ENCODE measurements at places on chromosomes 13 and 19.

DNA sequence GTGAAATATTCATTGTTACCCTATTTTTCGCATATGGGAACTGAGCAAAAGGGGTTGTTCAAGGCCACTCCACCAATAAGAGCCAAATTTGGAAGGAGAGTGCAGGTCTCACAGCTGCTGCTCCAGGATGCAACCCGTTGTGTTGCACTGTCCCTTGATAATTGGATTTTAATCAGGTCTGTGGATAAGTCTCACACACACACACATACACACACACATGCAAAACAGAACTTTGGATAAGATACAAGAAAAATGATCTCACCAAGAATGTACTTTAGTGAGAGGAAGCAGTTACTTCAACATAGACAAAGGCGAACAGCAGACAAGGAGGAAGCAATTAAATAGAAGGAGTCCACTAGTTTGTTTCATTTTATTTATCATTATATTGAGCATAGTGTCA lies 127.3 kb upstream of the EDNRB start:
- DNase-seq = no peak

DNA sequence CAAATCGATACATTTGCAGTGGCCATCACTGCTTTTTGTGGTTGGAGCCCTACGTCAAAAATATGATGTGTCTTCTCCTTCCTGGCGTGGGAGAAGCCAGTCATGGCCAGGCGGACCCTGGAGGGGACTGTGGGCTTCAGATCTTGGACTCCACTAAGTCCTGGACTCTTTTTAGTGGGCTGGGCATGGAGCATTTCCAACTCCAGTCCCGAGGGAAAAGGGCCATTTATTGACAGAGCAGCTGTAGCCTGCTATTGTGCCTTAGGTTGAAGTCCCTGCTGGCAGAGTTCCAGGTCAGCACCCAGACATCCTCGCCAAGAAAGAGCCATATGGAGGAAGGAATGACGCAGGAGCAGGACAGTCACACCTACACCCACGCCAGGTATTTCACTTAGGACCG lies 179.2 kb upstream of the ZNF507 start:
- DNase-seq = no peak

GRCh38 chr13:19069684-19070397 lies 111.8 kb downstream of the TUBA3C start:
- DNase-seq = no peak

GRCh38 chr13:46698910-46699460 lies 98.0 kb downstream of the ESD start:
- no peak for DNase-seq

GRCh38 chr19:8573316-8573715 lies 3.9 kb downstream of the MYO1F start:
- DNase-seq = peak; percentile 18

DNA sequence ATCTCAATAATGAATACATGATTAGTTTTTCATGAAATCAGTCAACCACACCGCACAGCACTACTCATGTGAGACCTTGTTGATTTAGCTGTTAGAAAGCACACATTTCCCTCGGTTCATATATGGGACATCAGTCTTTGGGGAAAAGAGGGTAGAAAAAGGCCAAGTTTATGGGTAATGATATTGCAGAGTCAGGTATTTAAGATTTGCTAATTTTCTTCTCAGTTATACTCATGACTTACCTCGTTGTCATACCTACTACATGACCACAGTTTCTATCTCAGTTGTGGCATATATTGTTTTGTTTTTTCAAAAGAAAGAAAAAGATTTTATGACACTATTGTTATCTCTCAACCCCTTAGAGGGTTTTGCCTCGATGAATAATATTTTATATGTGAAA lies 165.6 kb downstream of the POU4F1 start:
- DNase-seq = no peak

DNA sequence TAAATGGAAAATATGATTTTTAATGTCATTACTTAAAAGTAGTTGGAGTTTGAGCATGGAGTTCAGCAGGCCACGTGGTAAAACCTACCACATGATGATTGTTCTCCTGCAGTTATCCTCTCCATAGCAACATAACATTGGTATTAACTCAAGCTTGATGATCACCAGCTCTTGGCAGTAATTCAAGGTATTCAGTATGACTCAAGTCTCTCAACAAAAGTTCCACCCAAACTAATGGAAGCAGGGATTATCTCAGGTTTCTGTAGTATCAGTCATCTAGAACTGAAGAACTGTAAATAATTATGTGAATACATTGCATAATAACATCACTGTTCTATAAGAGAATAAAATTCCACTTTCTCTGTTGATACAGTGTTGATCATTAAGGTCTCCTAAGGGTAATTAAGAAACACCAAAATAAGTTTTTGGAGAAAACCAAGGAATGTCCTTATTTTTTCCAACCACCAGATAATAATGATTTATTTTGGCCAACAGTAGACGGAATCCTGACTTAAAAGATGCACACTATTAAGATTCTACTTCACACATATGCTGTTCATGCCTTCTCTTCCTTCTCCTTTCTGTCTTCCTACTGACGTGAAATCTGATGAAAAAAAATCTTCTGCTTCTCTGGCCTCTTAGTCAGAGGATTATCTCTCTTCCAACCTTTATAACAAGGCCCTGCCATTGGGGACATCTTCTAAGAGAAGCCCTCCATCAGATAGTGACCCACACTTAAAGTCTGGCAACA lies 1092.3 kb downstream of the EFNB2 start:
- DNase-seq = no peak

- DNase-seq = no peak
Measured at GRCh38 chr19:9178901-9179300, at the start of gene OR7D2. TSS of gene OR7D2 (plus strand) at chr19:9178979. CDS start at chr19:9185782, 6,803 bp downstream.

DNA sequence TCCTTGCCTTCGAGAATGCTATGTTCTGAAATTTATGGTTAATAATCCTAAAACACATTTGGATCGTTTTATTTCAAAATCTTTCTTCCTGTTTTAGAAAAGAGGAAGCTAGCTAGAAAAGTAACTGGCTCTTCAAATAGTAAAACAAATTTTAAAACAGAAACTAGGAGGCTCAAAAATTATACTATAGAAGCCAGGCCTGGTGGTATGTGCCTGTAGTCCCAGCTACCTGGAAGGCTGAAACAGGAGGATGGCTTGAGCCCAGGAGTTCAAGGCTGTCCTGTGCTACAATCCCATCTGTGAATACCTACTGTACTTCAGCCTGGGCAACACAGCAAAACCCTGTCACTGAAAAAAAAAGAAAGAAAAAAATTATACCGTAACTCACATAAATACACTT lies 57.9 kb downstream of the ELF1 start:
- no peak for DNase-seq

DNA sequence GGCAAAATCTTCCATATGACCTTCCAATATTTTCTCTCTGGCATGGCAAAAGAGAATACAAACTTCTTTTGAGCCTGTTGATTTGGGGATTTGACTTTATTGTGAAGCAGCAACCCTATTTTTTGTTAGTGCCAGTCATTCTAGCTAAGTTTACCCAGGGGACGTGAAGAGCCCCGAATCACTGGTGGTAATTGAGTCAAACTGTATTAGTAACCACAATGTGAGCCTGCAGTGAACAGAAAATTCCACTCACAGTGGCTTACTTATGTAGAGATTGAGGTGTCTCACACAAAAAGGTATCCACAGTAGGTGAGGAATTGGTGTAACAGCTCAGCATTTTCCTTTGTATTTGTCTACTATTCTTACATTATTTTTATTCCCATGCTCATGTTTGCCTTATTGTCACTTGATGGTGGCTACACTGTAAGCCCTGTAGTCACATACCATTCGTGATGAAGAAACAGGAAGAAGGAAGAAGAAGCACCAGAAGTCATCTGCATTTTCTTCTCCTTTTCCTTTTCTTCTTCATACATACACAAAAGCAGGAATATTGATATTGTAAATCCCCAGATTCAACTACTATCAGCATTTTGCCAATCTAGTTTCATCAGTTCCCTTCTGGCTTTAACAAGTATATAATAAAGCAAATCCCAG lies 33.3 kb upstream of the MYCBP2 start:
- no peak for DNase-seq

GRCh38 chr13:50797091-50797490 lies 46.4 kb downstream of the DLEU7 start:
- no peak for DNase-seq

DNA sequence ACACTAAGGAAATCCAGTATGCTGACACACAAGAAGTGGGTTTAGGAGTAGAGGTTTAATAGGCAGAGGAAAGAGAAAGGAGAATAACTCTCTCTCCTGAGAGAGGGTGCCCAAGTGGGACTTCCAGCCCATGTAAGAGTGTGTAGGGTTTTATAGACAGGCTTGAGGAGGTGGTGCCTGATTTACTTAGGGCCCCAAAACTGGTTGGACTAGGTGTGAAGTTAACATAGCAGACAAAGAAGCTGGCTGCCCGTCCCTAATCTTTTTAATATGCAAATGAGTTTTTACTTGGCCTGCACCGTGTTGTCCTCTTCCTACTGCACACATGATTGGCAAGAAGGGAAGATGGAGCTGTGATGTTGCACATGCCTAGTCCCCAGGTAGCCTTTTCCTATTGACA lies 752.5 kb upstream of the SLITRK5 start:
- no peak for DNase-seq

DNA sequence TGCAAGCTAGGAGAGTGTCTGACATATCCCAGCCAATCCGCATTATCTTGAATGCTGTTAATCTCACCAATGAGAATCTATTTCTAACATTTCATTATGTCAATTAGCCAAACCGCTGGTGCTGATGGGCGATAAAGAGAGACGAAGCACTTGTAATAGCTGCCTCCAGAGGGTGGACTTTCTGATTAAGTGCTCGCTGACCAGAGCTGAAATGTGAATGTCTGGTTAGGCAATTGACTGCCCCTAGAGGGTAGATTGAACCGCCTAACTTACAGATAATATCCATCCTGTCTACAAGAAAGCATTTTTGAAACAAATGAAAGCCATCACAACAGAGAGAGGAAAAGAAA lies 552 bp upstream of the GRWD1 start:
- peak; percentile 41 for DNase-seq

GRCh38 chr19:44685877-44686276 lies 13.1 kb upstream of the CEACAM16 start:
- no peak for DNase-seq

- no peak for DNase-seq
Measured at GRCh38 chr19:10334588-10335351, 1.4 kb upstream of the RAVER1 start.

DNA sequence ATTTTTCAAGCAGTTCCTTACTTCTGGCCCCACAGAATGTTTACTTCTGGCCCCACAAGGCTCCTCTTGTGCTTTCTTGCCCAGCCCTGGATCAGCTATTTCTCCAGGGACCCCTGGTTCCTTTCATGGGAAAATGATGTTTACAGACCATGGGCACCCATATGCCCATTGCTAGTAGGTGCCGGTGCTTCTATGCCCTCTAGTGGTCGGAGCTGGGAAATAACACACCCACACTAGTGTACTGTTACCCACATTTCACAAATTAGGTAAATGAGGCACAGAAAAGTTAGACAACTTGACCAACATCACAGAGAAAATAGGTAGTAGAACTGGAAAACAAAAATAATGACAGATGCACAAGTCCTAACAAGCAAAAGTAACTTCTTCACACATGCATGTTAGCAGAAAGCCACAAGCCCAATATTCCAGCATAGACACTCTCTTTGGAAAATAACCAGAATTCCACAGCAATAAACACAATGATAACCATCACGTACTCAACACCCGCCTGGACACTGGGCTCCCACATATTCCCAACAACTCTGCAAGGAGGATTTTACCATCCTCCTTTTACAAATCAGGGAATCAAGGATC lies 1.3 kb upstream of the CEACAM6 start:
- peak; percentile 74 for DNase-seq

DNA sequence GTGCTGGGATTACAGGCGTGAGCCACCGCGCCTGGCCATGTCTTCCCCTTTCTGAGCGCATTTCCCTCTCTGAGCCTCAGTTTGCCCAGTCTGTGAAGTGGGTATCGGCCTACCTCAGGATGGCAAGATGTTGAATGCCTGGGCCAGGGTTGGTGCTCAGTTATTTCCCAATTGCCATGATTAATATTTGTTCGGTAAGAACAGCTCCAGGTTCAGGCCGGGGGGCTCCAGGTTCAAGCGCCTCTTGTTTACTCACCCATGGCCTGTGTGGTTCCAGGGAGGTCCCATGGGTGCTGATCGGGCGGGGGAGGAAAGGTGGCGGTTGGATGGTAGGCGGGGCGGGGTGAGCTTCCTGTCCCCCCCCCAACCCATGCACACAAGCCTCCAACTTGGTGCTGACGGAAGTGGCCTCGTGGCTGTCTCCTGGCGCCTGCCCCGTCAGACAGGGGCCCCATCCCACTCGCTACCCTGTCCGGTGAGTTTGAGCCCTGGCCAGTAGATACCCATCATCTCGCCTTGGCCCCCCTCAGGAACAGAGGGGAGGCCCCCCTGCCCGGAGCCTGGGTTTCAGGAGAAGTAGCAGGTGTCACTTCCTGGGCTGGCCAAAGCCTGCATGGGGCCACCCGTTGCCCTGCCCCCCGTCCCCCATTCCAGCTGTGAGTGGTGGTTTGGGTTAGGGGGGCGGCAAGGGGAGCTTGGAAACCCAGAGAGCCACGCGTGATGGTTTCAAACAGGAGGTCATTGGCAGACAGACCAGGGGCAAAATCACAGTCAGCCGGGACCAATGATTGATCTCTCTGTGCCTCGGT lies at the start of gene FCHO1:
Gene FCHO1, plus strand, starts transcription at position 375 of the 809 bp plus-strand sequence. CDS start 3,688 bp downstream, outside the sequence.
- peak; percentile 86 for DNase-seq

GRCh38 chr19:48244281-48244680 lies 11.4 kb downstream of the CARD8 start:
- peak; percentile 59 for DNase-seq

GRCh38 chr19:45179072-45179891 lies 698 bp downstream of the BLOC1S3 start:
- DNase-seq = peak; percentile 16

GRCh38 chr13:32472194-32472621 lies 44.3 kb upstream of the N4BP2L1 start:
- no peak for DNase-seq

Data from CD4-positive, alpha-beta T cell treated with Interleukin-15 for 4 hours (primary cell).